ENCODE measurements at places on chromosomes 16 and 17.

GRCh38 chr17:34163646-34164045 is 91.4 kb upstream of the CCL2 start:
- no peak for DNase-seq

GRCh38 chr17:35841505-35841904 is 27.2 kb downstream of the HEATR9 start:
- no peak for DNase-seq

DNA sequence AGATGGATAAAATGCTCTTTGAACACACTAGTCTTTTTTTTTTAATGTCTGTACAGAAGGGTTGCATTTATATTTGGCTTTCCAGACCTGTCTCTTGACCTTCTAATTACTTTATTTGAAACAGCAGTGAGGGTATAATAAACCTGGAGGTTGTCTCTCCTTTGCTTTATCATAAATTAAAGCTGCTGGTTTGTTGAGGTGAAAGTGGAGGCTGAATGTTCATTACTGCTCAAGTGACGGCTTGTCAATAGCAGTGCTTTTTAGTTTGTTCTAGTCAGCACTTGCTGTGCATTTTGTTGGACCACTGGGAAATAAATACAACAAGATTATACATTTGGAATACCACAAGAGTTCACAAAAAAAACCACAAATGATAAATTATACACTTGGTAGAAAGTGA is 264.2 kb downstream of the IRX3 start:
- DNase-seq: no peak

- DNase-seq: no peak
Observed at GRCh38 chr17:40604327-40605080, 39.2 kb upstream of the CCR7 start.

GRCh38 chr17:59346341-59346740 is 14.9 kb downstream of the YPEL2 start:
- DNase-seq: no peak

DNA sequence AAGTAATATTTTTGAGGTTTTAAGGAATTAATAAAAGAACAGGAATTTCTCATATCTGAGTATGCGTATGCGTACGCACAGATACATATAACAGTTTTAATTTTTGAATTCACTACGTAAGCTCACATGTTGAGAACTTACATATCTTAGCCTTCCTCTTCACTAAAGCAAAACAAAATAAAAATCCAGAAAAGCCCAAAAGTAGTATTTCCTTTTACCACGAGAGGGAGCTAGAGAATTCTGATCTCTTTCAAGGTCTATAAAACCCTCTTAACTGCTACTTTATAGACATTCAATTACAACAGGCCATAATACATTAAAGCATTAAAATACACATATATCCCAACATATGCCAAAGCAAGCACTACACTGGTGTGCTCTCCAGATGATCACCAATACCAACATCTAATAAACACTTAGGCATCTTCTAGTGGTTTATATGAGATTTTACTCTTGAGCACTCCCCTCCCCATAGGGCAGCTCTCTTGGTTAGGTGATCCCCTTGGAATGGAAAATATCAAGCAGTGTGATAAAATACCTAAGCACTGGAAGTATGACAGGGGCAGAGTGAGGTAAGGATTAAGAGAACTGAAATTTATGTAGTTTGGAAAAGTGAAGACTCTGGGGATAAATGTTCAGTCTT is 94.0 kb downstream of the SKAP1 start:
- DNase-seq: no peak

GRCh38 chr17:47213540-47213939 is 4.4 kb downstream of the MYL4 start:
- DNase-seq: no peak

DNA sequence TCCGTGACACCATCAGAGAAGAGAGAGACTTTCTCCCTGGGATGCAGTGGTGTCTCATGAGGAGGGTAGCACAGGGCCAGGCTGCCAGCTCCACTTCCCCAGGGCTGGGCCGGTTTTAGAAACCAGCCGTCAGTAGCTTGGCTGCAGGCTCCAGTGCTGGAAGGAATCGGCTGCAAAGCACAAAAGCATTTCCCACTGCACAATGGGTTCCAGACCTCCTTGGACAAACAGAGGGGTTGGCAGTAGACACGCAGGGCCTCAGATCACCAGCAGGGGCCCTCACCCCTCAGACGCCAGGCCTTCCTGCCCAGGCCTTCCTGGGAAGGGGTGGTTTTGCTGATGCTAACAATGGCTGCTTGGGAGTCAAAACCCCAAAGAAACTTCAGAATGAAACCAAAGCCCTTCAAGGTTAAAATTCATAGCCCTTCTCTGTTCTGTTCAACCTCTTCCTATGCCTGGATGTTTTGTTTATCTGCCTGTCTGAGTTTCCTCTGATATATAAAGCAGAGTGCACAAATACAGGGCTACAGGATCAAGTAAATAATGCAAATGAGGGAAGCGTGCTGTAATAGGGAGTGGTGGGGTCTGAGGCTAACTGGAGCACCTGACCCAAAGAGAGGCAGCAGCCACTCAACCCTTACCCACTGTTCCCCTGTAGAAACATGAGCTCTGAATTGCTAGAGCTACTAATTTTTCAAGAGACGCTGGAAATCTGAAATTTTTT is 26.2 kb downstream of the TEKT5 start:
- no peak for DNase-seq

GRCh38 chr16:11964761-11965551 is at the start of gene TNFRSF17:
TSS of gene TNFRSF17 (plus strand) at chr16:11965210. CDS start at chr16:11965325, 115 bp downstream.
- DNase-seq: no peak

DNA sequence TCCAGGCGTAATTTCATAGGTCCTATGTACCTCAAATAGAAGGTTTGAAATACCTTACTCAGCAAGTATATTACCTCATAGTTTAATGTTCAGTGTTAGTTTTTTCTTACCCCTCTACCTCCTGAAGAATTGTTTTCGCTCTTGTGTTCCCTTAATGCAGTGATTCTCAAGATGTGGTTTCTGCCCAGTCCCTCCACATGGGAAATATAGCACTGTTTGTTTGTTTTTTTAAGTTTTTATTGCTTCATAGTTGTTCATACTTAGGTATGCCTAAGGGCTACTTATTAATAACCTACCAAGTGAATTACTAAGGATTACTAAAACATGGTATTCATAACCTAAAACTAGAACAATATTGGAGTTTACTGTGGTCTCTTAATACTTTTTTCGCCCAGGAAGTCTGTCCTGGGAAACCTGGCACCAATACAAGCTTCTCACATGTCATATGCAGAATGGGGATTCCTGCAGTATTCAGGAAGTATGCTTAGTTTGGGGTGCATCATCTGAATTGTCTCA is 5.0 kb downstream of the RSPRY1 start:
- DNase-seq: no peak

DNA sequence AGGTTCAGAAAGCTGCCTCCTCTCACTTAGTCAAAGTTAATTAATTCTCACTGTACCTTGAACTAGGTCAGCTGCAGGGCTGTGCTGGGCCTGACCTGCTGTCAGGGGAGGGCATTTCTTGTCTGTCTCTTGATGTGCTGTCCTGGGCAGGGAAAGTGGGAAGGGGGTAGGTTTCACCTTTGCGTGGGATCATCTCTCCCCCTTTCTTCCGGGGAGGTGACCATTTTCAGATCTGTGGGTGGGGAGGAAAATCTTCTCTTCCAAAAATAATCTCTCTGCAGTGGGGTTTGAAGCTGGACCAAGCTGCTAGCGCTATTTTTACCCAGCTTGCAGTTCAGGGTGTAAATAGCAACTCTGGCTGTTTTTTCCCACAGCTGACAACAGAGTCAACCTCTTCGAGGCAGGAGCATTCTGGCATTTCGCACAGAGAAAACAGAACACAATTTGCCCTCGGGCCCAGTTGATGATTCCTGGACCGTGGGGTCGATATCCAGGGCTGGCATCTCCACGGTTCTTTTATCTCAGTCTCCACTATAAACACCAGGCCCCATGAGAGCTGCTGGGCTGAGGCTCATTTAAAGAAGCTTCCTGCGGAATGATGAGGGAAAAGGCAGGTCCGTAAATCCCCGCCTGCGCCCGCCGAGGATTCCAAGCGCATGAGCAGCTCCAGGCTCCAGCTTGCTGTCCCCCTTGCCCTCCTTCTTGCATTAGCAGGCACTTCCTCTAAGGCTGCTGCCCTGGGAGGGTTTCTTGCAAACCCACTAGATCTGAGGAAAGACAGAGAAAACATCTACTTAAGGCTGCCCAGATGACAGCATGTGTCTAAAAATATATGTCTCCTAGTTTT is 93.9 kb downstream of the YPEL2 start:
- DNase-seq: no peak

DNA sequence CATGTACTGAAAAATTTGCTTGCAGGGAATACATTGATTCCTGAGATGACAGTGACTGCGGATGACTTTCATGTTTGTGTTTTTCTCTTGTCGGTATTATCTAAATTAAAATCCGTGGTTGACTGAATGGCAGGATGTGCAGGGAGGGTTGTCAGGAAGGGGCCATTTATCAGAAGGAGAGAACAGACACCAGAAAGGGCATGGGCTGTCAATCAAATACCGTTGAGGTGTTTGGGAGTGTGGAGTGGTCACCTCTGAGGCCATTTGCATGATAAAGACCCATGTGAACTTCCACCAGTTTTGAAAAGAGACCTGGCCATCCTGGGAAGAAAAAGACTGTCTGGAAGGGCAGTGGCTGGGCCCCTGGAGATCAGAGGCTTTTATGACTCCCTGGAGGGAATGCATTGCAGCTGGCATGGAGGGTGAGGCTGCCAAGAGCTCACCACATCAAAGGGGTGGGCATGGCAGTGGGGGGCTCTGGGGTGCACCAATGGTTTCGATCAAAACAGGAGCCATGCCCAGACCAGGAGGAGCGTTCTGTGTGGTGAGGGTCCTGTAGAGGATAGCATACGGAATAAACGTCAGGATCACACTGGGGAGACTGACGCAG is 67.1 kb downstream of the CYLD start:
- DNase-seq: no peak

DNA sequence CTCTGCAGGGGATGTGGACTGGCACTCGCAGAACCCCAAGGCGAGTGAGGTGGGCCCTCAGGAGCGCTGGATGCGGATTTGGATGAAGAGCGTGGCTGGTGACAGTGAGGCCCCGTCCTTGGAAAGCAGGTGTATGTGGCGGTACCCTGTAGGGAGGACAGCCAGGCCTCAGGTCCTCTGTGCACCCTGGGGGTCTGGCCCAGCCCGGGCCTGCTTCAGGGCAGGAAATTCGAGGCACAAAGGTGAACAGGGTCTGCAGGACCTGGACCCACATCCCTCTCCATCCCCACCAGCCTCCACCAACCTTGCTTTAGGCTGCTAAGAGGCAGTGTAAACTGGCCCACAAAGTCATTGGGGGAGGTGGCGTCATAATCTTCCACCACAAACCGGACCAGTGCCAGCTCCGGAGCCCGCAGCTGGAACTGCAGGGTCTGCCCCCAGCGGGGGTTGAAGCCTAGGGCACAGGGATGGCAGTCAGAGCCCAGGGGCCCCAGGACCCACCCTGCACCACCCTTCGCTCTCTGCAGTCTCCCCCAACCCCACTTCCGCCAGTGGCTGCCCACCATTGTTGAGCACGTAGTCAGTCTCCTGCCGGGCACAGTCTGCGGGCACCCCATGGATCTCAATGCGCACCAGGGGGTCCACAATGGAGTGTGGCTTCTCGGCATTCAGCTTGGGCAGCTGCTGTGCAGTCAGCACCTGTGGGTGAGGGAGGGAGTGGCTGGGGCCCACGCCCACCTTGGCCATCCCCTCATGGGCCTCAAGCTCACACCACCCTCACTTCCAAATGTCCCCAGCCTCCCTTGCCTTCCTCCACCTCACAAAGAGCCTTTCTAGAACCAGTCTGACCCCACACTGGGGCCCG is 19.5 kb downstream of the PLCD3 start:
- DNase-seq: no peak

- DNase-seq: no peak
Observed at GRCh38 chr16:87474017-87474416, 18.8 kb downstream of the ZCCHC14 start.

GRCh38 chr17:68706356-68706920 is 105.3 kb upstream of the FAM20A start:
- DNase-seq: no peak

GRCh38 chr17:80869481-80870145 is 122.0 kb upstream of the CHMP6 start:
- no peak for DNase-seq

- no peak for DNase-seq
Observed at GRCh38 chr16:73237601-73238000, 189.7 kb upstream of the ZFHX3 start.

GRCh38 chr16:342455-343213 is 9.9 kb downstream of the AXIN1 start:
- DNase-seq: no peak
